ENCODE measurements at places on chromosomes 4 and X. TPM values are rescaled to one million over a fixed set of nuclear protein-coding genes. Genes with fewer than 3 reads are reported as not detected.

GRCh38 chr4:156322592-156322991 lies 368.9 kb upstream of the CTSO start:
- DNase-seq, result no peak

DNA sequence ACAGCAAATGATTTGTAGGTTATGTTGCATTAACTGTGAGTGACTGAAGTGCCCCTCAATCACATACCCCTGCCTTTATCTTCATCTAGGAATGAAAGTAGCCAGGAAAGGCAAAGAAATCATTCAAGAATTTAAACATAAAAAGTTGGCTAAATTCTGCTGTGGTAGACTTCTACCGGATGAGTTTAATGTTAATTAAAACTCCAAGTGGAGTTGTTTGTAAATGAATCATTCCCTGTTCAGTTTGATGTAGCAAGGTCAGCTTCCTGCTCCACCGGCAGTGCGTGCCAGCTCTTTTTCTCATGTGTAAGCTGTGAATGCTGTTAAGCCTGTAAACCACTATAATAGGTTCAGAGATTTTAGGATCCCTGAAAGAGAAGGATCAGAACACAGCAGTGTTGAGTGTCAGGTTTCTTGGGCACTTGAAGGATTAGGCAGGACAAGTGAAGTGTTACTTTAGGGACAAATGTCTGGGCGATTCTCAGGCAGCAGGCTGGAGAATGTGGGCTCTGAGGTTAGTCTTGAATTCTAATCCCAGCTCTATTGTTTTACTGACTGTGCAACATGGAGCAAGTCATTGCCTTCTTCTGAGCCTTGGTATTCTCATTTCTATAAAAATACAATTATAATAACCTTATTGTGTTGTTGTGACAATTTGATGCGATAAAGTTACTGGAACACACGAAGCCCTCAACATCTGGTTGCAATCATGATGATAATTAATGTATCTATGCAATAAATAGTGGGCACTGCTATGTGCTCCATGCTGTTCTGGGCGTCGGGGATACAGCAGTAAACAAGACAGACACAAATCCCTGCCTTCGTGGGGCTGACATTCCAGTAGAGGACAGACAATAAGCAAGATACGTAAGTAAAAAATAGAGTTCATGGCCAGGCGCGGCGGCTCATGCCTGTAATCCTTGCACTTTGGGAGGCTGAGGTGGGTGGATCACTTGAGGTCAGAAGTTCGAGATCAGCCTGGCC lies 112.0 kb downstream of the SHROOM3 start:
- no peak for DNase-seq

DNA sequence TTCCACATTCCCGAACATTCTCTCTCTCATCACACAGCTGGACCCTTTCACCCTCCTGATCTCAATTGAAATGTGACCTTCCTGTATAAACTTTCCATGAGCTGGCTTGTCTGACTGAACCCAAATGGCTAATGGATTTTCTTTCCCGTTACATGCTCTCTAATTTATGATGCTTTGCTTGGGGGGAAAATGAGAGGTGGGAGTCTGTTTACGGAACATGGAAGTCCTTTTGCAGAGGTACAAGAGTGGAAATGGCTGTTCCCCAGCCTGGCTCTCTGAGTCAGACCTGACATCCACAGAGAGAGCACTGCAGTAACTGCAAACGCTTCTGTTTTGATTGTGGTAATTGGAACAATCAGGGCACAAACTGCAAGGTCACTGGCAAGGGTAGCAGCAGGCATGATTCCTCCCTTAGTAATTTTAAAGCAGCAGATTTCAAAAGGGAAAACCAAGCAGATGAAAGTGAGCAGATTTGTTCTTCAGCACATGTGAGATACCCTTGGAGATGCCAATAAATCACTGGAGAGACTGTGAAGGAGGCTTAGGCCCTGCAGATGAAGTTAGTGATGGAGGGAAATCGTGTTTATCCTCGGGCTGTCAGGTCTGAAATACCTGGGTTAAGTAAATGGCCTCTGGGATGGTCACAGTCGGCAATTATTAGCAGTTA lies 83.9 kb downstream of the SNCA start:
- peak; percentile 4 for DNase-seq

- peak; percentile 28 for DNase-seq
Measured at GRCh38 chr4:133151691-133152329, 2.7 kb downstream of the PCDH10 start.

DNA sequence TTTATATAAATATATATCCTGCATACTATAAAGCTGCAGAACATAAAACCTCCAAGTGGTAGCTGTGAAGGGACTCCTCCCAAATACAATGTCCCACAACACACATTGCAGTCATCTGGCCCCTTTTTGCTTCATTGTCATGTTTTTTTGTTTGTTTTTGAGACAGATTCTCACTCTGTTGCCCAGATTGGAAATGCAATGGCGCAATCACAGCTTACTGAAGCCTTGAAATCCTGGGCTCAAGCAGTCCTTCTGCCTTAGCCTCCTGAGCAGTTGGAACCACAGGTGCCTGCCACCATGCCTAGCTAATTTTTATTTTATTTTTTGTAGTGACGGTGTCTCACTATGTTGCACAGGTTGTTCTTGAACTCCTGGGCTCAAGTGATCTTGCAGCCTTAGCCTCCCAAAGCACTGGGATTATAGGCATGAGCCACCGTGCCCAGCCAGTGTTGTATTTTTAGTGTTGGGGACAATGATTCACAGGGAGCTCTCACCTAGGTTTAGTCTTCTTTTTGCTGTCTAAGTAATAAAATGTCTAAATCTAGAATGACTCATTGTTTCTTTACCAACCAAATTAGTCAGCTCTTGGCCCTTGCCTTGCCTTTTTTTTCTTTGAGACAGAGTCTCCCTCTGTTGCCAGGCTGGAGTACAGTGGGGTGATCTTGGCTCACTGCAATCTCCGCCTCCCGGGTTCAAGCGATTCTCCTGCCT lies 24.0 kb upstream of the XIAP start:
- DNase-seq, result no peak

GRCh38 chr4:53676402-53676871 lies 85.2 kb upstream of the LNX1 start:
- DNase-seq, result no peak

GRCh38 chr4:56668267-56668666 lies 12.8 kb downstream of the HOPX start:
- no peak for DNase-seq

GRCh38 chrX:105646592-105647372 lies 175.6 kb upstream of the NRK start:
- no peak for DNase-seq

DNA sequence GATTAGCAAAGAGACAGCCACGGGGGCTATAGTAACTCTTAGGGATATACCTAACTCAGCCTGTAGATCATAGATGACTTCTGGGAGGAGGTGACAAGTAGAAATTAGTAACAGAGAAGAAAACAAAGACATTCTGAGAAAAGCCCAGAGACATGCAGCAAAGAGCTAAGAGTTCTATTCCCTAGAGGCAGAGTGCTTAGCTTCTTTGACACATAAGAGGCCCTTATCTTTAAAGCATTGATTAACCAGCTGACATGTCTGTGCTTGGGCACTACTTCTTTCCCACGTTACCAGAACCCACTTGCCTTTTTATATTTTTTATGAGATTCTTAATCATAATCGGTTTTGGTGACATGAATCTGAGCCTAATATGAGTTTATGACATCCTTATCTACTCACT lies 179.5 kb downstream of the GABRB1 start:
- no peak for DNase-seq

- DNase-seq, result no peak
Measured at GRCh38 chr4:101347267-101347556, at the start of gene PPP3CA. Gene PPP3CA (minus strand): TSS chr4:101347526.

GRCh38 chr4:82842593-82842992 lies 44.0 kb upstream of the SCD5 start:
- no peak for DNase-seq

DNA sequence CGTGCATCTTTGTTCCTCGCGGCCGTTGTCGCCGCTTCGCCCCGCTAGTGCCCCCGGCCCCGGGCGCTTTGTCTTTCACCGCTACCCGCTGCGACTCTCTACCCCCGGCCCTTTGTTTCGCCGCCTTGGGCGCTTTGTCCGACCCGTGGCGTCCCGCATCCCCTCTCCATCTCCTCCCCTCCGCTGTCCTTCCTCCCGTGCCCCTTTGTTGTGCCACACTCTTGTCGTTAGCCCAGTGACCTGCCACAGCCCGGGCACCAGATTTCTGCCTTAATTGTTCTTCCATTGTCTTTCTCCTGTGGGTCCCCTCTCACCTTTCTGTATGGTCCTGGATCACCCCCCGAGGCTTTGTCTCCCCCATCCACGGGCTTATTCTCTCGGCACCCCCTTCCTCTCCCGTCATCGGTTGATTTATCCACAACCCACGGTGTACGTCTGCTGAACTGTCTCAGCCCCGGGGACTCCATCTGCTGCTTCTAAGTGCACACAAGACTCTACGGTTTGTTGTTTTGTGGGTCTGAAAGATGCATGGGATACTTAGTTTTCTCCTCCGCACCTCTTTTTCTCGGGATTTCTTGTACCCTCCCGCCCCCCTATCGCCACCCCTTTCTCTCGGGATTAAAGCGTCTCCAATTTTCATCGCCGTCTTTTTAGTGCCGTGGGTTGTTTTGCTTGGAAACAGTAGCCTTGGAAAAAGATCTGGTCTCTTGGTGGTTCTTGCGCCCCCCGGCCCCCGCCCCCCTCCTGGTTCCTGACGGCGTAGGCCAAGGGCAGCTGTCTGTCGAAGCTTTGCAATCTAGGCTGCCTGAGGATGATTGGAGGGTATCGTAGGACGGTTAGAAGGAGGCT lies 783 bp downstream of the RBPJ start:
- DNase-seq, result peak; percentile 58

- no peak for DNase-seq
Measured at GRCh38 chr4:43341741-43342140, 449.2 kb downstream of the GRXCR1 start.

DNA sequence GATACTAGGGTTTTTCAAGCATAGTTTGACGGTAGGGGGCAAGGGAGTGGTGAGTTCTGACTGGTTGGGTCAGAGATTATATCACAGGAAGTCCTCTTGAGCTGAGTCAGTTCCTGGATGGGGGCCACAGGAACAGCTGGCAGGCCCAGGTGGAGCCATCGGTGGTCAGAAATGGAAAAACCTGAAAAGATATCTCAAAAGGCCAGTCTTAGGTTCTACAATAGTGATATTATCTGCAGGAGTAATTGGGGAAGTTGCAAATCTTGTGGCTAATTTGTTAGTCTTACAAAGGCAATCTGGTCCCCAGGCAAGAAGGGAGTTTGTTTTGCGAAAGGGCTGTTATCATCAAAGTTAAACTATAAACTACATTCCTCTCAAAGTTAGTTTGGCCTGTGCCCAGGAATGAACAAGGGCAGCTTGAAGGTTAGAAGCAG lies 159.3 kb downstream of the PTCHD1 start:
- no peak for DNase-seq

- no peak for DNase-seq
Measured at GRCh38 chrX:73913580-73913979, 350.6 kb downstream of the CHIC1 start.

DNA sequence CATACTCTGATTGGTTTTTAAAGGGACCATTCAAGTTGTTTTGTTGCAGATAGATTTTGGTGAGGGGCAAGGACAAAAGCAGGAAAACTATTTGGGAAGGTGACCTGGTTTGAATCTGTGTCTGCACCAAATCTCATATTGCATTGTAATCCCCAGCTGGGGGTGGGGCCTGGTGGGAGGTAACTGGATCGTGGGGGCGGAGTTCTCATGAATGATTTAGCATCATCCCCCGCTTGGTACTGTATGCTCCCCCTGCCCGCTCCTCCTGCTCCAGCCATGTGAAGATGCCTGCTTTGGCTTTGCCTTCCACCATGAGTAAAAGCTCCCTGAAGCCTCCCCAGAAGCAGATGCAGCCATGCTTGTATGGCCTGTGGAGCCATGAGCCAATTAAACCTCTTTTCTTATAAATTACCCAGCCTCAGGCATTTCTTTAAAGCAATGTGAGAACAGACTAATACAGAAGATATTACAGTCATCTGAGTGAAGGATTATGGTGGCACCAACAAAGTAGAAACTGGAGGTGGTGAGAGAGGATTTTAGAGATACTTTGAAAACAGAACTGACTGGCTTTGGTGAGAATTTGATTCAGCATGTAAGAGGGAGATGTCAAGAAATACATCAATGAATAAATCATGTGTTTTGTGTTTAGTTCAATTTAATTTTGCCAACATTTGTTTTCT lies 14.4 kb downstream of the IL21 start:
- no peak for DNase-seq

- DNase-seq, result no peak
Measured at GRCh38 chr4:57109411-57109846, 756 bp downstream of the IGFBP7 start.

- no peak for DNase-seq
Measured at GRCh38 chr4:118757761-118758251, 72.6 kb downstream of the METTL14 start.

DNA sequence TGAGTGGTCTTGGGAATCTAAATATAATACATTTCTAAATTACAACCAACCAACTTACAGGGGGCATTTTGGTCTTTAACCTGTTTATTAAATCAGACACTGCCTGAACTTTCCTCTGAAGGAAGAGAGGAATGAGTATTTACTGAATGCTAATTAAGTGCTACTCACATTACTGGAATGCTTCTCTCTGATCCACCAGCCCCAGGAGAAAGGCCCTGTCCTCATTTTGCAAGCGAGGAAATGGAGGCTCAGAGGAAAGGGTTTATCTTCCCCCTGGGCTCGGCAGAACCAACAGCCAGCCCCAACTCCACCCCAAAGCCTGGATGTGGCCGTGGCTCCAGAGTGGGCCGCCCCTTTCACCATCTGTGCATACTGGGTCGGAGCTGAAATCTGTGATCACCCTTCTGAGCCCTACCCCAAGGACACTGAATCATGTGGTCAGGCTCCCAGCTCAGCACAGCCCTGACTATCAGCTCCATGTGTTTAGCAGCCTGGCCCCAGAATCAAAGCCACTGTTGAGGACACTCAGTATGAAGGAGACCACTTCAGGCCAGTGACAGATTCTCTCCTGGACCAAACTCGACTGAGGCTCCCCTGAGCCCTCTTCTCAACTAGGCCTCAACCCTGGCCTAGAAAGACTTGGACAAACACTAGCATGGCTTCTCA lies 56.7 kb upstream of the ENPP6 start:
- no peak for DNase-seq

DNA sequence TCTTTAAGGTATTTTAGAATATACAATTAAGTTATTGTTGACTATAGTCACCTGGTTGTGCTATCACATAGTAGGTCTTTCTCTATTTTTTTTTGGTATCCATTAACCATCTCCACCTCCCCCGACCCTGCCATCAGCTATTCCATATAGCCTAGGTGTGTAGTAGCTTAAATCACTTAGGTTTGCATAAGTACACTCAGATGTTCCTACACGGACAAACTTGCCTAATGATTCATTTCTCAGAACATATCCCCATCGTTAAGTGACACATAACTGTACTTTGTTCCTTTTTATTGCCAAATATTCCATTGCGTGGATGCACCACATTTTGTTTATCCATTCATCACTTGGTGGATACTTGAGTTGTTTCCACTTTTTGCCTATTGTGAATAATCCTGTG lies 67.9 kb downstream of the SLAIN2 start:
- no peak for DNase-seq

Gene RPL34
- polyA plus RNA-seq, result 3,369 TPM

Gene AWAT2
- polyA plus RNA-seq, result not detected

Gene CCDC160
- 0.10 TPM for polyA plus RNA-seq

Gene LDB2
- 17.2 TPM for polyA plus RNA-seq

Gene UNC5C
- 4.1 TPM for polyA plus RNA-seq

Gene MAOB
- polyA plus RNA-seq, result 130 TPM

Gene SORCS2
- polyA plus RNA-seq, result 3.6 TPM

Gene FHDC1
- 10.7 TPM for polyA plus RNA-seq

Gene FMR1
- 103 TPM for polyA plus RNA-seq

Measured in large intestine (tissue), 12 donors.